Vagina (tissue), 2 donors: ENCODE measurements at places on chromosomes 12 and 14.

- no peak for DNase-seq
Measured at GRCh38 chr12:96121271-96121711, 72.9 kb upstream of the ELK3 start.

GRCh38 chr14:53103636-53104340, 49.3 kb downstream of the DDHD1 start:
- no peak for DNase-seq

GRCh38 chr12:112239881-112240280, 114.5 kb downstream of the TRAFD1 start:
- DNase-seq, result no peak

DNA sequence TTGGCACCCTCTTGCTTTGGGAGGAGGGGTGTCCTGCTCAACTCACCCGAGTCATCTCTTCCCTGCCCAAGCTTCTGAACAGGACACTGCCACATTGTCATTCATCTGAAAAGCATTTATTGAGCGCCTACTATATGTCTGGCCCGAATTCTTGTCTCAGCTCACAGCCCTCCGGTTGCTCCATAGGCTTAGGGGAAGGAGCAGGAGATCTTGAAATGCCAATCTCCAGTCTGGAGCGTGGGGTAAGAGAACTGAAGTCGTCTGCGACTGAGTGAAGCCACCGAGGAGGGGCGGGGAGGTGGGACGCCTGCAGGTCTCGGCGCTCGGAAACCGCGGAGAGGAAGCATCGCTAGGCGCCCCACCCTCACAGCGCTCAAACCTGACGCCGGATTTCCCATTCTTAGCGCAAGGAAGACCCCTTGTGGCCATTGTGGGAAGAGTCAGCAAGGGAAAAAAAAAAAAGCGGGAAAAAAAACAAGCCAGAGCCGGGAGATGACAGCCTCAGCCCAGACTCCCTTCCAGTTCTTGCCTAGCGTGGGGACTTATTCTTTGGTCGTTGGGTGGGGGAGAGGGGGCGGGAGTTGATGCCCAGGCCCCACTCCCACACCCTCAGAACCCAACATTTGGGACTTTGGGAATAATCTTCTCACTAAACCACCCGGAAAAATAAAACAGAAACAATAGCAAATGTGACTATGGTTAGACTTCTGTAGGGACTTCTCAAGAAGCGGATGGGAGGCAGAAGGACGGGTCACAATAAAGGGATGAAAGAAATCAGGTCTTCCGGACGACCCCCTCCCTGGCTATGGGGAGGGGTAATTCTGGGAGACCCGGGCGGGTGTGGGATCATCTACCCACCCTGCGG, 28.2 kb upstream of the SMUG1 start:
- DNase-seq, result no peak

GRCh38 chr12:20473133-20473532, 104.8 kb downstream of the PDE3A start:
- DNase-seq, result no peak

- DNase-seq, result no peak
Measured at GRCh38 chr12:47811581-47812484, 7.9 kb downstream of the HDAC7 start.

DNA sequence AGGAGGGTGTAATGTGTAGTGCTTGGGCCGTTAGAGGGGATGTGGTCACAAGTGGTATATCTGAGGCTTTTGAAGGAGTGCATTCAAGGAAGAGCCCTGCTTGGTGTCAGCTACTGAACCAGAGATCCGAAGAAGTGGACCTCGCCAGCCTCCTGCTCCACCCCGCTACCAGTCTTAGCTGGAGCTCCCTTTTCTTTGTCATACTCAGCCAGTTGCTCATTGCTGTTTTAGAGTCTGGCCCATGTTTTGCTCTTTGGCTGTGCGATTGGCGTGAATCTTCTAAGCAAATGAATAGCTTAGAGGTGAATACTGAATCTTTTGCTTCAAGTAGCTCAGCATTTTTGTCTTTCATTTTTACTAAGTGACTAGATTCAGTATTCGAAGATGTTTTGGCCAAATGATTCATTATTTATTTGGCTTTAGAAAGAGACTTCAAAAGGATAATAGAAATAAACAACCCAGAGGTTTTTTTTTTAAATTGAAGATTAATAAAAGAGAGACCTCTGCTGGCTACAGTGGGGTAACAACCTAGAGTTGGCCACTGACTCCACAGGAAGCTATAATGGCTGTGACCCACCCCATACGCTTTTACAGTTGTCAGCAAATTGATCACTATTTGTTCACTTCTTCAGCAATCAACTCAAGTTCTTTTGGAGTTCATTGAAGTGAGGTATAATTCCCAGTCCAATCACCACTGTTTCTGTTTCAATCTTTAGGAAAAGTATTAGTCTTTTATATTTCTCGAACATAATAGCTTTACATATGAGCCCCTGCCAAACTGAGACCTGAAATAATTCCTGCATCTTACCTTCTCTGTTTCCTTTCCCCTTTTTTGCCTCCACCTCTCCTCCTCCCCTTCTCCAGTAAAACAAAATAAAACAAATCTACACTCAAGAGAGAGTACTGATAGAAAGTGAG, 19.9 kb downstream of the CDKN1B start:
- DNase-seq, result no peak

GRCh38 chr12:51076236-51076930, 7.0 kb downstream of the CSRNP2 start:
- DNase-seq, result no peak

GRCh38 chr14:103626146-103626850, 2.7 kb upstream of the KLC1 start:
- DNase-seq, result no peak

- DNase-seq, result no peak
Measured at GRCh38 chr14:78405079-78405856, 235.1 kb downstream of the NRXN3 start.

GRCh38 chr12:68267892-68268396, 14.5 kb upstream of the IL22 start:
- no peak for DNase-seq

GRCh38 chr14:68444449-68445168, 348.3 kb downstream of the ZFP36L1 start:
- DNase-seq, result no peak

DNA sequence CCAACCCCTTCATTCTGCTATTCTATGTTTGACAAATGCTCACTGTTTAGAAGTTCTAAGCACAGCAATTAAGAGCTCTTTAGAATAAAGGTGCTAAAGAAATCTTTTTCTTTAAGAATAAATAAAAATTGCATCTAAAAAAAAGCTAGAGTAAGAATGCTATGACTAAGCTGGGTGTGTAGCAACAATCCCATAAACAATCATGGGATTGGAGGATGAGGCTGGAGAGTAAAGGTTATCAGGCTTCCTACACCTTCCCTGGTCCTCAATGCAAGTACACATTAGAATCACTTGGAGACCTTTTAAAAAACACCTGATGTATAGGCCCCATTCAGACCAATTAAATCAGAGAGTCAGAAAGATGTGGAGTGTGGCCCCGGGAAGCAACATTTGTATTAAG, 88.3 kb downstream of the CIT start:
- no peak for DNase-seq

- no peak for DNase-seq
Measured at GRCh38 chr12:129670256-129670920, 233.4 kb downstream of the TMEM132D start.

DNA sequence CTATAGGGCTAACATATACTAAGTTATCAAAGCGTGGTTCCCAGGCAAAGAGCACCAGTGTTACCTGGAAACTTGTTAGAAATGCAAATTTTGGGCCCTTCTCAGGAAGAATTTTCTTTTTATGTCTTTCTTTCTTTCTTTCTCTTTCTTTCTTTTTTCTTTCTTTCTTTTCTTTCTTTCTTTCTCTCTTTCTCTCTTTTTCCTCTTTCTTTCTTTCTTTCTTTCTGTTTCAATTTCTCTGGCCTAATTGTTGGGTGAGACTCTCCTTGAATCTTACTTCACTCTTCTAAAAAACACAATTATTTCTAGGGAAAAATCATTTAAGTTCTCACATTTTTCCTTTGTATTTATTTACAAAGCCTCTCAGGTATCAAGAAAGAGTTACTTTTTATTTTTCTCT, 46.5 kb upstream of the RAP1B start:
- no peak for DNase-seq

DNA sequence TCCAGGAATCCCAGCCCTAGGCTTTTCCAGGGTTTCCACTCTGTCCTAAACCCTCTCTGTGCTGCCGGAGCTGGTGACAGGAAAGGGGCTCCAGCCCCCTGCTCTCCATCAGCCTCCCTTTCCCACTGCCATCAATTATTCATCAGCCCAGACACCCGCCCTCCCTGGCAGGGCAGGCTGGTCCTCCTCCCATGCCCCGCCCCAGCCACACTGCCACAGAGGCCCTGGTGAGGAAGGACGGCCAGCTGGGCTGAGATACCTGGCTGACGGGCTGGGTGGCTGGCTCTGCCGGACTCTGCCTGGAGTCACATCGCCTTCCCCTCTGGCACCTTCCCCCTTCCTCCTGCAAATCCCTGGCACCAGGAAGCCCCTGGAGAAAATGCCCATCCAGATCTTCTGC, 11.9 kb upstream of the SMARCD1 start:
- no peak for DNase-seq

GRCh38 chr12:25689996-25690501, 137.0 kb upstream of the LMNTD1 start:
- no peak for DNase-seq

GRCh38 chr12:127060933-127061332, 1206.0 kb upstream of the TMEM132C start:
- DNase-seq, result no peak

GRCh38 chr12:89208661-89209096, 143.6 kb downstream of the DUSP6 start:
- no peak for DNase-seq

GRCh38 chr14:105525861-105526775, at the start of gene TMEM121:
Gene TMEM121 (plus strand): TSS chr14:105526583. CDS start chr14:105528835, 2,252 bp downstream.
- no peak for DNase-seq

GRCh38 chr12:104870797-104871196, 87.3 kb downstream of the SLC41A2 start:
- no peak for DNase-seq

DNA sequence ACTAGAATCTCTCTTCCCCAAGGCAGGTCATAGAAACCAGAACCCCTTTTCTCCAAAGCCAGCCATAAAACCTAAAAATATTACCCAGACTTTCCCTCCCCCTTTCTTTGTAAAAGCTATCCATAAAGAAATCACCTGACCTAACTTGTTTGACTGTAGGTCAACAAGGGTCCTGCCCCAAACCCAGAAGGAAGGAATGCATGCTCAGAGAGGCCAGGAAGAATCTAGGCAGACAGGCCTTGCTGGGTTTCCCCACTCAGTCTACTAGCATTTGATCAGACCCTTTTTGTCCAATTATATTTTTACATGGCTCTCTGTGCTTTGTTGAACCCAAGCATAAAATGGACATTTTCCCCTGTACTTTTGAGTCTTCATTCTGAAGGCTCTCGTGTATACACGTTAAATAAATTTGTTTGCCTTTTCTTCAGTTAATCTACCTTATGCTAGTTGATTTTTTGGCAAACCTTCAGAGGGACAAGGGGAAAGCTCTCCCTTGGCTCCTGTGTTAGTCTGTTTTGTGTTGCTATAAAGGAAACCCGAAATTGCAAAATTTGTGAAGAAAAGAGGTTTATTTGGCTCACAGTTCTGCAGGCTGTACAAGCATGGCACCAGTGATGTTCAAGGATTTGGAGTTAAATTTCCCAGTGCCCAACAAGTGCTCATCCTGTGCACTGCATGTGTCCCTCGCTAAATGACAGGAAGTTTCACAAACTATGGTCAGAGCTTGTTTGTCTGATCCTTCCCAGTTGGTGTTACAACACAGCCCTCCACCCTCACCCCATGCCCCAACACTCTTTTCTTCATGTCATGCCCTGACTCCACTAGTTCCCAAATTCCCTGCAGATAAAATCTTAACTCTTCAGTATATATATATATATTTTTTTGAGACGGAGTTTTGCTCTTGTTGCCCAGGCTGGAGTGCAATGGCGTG, 14.2 kb upstream of the RASSF3 start:
- DNase-seq, result no peak

DNA sequence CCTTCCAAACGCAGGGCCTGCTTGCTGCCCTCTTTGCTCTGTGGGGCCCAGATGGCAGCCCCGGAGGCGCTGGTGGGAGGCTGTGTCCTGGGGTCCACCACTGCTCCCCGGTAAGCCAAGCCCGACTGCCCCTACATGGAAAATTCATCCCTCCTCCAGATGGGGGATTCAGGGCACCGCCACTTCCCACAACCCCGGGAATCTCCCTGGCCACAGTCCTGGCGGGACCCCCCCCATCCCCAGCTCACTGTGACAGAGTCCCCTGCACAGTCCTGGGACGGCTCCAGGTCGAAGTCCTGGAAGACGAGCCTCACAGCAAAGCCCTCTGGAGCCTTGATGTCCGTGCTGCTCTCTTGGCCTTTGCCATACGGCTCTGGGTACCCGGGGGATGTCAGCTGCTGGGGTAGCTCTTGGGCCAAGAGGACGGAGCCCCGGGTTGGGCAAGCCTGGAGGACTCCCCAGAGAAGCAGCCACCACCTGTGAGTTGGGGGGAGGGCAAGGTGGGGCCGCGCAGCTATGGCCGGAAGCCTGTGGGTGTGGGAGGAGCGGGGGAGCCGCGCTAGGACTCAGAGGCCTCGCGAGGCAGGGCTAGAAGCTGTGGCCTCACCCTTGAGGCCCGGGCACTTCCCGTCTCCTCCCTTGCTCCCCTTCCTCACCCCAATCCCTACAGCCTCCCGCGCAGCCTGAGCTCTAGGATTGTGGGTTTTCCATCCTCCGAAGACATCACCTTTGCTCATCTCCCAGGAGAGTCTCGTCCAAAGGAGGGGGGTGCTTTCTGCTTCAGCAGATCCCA, 815 bp downstream of the C1RL start:
- DNase-seq, result no peak
